ENCODE measurements at places on chromosomes 5 and 9.

- no peak for DNase-seq
Observed at GRCh38 chr5:174852143-174852542, 127.8 kb downstream of the MSX2 start.

- no peak for DNase-seq
Observed at GRCh38 chr5:1376981-1377380, 32.1 kb upstream of the CLPTM1L start.

GRCh38 chr9:136173648-136174290 lies 31.2 kb downstream of the LHX3 start:
- DNase-seq, result no peak

GRCh38 chr9:117265253-117265652 lies 149.6 kb downstream of the ASTN2 start:
- DNase-seq, result no peak

- DNase-seq, result no peak
Observed at GRCh38 chr9:115114546-115114945, 3.4 kb downstream of the TNC start.

GRCh38 chr9:85994191-85994590 lies 53.2 kb downstream of the NAA35 start:
- no peak for DNase-seq

DNA sequence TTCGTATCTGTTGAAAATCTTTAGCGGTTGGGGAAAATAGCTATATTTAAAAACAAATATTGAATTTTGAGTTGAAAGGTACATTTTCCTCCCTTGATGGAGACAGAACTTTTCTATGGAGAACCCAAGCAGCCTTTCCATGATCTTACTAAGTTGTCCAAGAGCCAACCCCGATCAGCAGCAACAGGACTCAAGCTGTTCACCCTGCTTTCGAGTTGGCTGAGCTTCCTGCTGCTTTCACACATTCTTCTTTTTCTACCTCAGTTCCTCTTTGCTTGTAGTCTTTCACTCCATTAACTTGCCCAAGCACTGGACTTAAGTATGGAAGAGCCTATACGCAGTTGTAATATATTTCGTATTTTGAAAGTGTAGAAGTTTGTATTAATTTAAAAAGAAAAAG lies 59.4 kb downstream of the IL6ST start:
- no peak for DNase-seq

DNA sequence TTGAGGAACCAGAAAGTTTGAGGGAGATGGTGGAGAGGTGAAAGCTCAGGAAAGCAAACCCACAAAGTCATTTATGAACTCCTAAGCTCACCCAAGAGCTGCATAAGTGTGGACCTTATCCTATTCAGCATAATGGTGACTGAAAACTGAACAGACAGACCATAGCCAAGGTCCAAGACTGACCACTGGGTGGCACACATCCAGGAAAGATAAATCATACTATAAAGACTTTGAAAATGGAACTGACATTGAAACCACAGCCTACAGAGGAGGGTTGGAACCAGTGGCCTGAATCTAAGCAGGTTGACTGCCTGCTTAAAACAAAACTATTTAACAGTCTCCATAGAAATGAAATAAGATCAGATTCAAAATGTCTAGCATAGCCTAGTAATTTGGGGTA lies 121.0 kb upstream of the RGS7BP start:
- DNase-seq, result no peak

DNA sequence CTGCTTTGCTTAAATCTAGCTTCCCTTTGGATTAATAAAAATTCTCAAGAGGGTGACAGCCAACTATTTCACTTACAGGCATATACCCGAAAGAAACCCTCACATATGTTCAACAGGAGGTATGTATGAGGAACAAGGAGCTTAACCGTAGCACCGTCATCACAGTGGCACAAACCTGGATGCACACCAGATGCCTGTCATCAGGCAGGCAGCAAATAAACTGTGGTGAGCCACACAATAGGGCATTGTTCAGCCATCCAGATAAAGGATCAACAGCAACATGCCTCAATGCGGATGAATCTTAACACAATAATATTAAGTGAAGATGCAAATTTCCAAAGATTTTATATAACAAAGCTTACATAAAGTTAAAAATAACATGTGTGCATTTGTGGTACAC lies 5.5 kb upstream of the TNFSF15 start:
- DNase-seq, result no peak

DNA sequence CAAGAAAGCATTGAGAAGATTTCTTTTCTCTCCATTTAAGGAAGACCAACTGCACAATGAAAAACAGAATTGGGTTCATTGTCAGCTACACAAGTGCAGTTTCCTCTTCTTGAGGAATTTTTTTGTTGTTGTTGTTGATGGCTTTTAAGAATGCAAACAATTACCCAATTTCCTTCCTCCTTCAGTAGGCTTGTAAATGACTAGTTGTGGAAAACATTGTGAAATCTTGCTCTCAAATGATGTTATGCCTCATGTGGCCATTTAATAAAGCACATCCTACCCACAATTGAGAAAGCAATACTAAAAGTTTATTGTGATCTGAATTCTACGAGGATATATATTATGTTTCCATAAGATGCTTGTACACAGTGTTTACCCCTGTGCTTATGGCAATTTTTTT lies 171.6 kb downstream of the FAM174A start:
- no peak for DNase-seq

GRCh38 chr9:133591985-133592384 lies 17.2 kb downstream of the FAM163B start:
- no peak for DNase-seq

- no peak for DNase-seq
Observed at GRCh38 chr9:105531530-105531929, 26.4 kb upstream of the FKTN start.

GRCh38 chr5:7395947-7396712 lies at the start of gene ADCY2:
ADCY2 (plus strand) TSS chr5:7396138; CDS start chr5:7396297, 159 bp downstream.
- no peak for DNase-seq

GRCh38 chr5:66596636-66597182 lies 516 bp downstream of the MAST4 start:
- DNase-seq, result no peak

DNA sequence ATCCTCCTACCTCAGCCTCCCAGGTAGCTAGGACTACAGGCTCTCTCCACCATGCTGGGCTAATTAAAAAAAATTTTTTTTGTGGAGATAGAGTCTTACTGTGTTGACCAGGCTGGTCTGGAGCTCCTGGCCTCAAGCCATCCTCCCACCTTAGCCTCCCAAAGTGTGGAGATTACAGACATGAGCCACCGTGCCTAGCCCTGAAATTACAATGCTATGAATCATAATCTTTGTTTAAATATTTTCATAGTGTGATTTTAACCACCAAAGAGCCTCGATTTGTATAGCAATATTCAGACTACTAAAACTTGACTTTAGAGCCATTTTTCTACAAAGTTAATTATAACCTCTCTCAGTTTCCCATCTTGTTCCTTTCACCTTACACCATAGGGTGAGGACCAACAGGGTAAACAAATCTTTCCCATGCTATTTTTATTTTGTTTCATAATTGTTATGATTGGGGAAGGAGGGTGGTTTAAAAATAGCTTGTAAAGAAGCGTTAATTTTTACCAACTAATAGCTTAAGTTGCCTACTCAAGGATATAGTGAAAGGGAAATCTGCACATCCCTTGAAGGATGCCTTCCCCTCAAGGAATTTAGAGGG lies 32.7 kb downstream of the UBE2D2 start:
- no peak for DNase-seq

DNA sequence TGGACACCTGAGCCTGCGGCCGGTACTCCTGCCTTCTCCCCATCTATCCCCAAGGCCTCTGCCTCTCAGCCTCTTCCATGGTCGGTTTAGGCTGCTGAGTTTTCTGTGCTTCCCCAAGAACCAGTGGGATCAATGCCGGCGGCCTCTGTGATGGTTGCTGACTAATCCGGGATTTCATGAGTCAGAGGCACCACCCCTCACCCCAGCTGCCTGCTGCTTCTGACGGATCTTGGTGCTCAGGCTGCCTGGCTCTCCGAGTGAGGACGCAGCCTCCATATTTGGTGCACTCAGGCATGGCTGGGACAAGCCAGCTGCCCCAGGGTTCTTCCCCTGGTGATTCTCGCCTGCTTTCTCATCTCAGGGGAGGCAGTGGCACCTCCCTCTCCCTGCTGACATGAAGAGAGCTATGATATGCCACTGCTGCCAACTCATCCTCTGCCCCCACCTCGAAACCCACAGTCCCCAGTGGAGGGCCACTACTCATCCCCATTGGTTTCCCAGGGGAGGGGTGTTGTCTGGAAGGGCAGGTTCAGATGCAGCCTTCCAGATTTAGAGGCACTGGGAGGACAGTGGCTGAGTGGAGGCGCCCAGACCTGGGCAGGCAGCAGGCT lies 3.3 kb upstream of the MAN1B1 start:
- no peak for DNase-seq

DNA sequence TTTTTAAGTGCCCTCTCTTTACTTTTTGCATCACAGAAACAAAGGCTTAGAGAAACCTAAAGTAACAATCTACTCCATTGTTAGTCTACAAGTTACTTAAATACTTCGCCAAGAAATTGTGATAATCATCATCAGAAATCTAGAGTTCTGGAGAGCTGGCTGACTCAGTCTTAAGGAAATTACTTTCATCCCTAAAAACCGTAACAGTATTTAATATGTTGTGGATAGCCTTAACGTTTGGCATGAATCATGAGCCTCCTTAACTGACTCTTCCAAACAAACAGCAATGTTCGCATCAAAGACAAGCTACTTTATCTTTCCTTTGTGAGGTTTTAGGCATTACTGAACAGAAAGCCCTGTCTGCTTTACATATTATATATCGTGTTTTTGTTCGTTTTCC lies 128.7 kb downstream of the NIPBL start:
- DNase-seq, result no peak

- no peak for DNase-seq
Observed at GRCh38 chr5:151072630-151073025, 8.2 kb downstream of the TNIP1 start.

- no peak for DNase-seq
Observed at GRCh38 chr5:126633552-126633951, 32.8 kb downstream of the PHAX start.

- DNase-seq, result no peak
Observed at GRCh38 chr5:158121678-158122077, 262.7 kb upstream of the CLINT1 start.

GRCh38 chr5:171808951-171809350 lies 23.3 kb downstream of the SMIM23 start:
- no peak for DNase-seq

DNA sequence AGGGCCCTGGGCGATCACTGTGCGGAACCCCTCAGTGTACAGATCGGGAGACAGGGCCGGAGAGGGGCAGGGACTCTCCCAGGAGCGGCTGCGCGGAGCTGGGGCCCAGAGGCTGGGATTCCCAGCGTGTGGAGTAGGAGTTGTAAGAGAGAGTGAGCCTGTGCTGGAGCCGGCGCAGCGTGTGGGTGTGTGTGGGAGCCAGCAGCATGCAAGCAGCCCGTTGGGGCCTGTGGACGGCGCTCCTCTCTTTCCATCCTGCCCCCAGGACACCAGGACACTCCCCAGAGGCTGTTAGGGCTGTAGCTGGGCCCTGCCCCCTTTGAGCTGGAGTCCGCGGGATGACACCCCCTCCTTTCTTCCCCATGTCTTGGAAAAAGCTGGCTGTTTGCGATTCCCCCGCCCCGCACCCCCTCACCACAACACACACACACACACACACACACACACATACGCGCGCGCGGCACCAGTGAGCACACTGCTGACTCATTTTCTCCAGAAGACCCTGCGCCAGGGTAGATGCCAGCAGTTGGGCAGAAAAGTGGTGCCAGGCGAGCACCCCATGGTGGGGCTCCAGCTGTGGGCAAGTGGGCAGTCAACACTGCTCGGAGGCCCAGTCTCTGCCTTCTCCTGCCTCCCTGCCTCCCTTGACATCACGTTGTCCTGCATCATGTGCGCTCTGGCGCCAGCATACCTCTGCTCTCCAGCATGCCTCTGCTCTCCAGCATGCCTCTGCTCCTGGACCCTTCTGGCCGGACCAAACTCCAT lies 1.5 kb downstream of the COL27A1 start:
- DNase-seq, result no peak

DNA sequence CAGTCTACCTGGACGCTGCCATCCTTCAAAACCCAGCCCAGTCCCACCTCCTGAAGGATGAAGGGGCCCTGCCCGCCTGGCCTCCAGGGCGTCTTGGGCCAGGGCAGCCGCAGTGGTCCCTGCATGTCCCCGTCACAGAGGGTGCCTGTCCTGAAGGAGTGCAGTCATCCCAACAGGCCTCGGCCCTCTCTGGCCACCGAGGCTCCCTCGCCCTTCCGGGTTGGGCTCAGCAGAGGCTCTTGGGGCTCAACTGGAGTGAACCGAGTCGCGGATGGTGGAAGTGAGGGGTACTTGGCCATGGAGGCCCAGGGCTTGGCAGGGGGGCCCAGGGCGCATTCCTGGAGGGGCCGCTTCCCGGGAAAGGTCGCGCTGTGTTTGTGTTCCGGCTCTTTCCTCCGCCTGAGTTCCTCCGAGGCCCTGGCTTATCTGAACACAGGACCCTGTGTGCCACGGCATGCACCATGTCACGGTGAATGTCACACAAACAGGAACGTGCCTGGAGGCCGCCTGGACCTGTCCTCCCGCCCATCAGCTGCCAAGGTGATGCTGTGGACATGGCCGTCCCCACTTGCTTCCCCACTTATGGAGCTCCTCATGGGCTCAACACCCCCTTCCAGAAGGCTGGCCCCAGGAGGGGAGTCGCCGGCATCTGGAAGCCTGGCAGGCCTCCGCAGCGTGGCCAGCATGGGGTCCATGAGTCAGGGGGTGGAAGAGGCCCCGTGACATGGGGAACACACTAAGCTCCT lies 25.7 kb upstream of the OBP2B start:
- no peak for DNase-seq

GRCh38 chr5:79793304-79793703 lies 103.7 kb downstream of the CMYA5 start:
- DNase-seq, result no peak

DNA sequence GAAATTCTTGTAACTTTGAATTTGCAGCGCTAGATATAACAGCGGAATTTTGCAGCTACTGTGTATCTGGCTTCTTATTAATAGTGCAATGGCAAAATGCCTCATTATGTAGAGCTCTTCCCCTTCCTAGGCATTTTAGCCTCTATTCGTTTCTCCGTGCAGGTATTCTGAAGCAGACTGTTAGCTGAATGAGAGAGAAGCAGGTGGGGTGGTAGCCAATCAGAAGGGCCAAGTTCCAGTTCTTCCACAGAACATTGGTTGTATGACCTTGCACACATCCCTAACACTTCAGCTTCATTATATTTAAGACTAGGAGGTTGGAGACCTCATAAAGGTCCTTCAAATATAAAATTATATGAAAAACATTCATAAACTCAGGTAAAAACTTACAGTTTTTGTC lies 1.2 kb upstream of the VPS13A start:
- DNase-seq, result no peak

DNA sequence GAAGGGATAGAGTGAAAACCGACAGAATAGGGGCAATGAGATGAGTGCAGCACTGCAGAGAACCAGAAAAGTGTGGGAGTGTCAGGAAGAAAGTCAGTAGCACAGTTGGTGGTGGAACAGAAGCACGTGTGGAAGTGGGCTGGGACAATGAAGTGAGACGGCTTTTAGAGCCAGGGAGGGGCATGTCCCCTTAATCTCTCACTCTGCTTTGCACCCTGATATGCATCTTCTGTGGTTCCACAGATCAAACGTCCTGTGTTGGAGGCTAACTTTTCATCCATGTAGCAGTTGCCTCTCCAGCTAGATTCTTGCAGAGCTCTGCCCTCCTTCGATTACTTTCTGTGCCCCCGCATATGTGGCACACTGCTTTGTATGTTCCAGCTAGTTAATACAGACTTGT lies 163.6 kb downstream of the DOCK8 start:
- DNase-seq, result no peak
